ENCODE measurements at places on chromosomes 6 and 20.

DNA sequence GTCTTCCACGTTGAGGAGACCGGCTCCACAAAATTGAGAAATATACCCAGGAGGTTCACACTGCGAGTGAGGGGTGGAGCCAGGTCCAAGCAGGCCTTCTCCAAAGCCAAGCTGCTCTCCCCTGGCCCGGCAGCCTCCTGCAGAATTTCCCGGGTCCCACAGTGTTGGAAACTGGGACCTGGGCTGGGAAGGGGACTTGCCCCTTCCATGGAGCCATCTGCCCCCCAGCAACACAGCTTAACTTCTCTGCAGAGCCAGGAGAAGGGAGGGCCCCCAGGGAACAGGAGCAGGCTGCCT lies 35.4 kb downstream of the MDFI start:
- DNase-seq, result no peak

DNA sequence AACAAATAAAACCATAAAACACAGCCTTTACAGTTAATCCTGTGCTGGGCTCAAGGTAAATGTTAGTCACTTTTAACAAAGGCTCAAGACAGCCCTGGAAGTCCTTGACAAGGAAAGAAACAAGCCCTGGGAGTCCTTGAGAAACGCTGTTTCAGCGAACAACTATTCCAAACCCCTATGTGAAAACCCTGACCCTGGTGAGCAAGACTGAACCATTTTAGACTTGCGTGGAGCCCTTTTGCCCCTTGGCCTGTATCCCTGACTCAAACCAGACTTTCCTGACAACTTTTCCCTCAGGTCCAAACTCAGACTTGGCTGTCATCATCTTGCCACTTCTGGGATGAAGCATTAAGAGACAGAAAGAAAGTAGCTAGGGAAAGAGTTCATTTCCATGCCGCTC lies 180.4 kb downstream of the AIG1 start:
- DNase-seq, result no peak

DNA sequence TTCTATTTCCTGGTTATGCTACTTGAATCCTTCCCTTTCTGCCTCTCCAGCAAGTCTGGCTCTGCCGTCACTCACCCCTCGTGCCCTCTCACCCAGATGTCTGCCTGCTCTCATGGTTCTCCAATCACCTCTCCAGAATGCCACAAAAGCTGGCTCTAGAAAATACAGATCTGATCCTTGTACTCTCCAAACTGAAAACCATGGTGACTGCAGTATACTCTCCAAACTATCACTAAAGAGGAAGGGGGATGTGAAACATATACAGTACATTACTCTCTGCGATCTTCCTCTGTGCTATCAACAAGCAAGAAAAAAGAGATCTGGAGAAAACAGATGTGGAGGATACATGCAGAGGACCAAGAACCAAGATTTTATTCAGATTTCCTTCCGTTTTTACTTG lies 91.1 kb downstream of the ATXN1 start:
- no peak for DNase-seq

DNA sequence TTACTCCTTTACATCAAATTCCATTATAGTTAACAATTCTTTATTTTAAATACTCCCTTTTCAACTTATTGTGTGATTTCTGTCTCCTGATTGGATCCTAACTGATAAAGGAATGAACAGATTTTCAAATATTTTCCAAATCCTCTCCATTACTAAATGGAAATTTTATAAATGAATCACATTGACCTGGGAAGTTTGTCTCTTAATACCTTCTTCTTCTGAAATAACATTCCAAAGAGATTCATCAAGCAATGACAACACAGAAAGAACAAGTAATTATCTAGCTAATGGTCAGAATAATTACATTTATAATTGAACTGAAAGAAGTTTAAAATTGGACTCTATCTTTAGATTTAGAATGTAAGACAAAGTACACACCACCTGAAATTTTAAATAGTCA lies 515.4 kb upstream of the PTCHD4 start:
- DNase-seq, result no peak

DNA sequence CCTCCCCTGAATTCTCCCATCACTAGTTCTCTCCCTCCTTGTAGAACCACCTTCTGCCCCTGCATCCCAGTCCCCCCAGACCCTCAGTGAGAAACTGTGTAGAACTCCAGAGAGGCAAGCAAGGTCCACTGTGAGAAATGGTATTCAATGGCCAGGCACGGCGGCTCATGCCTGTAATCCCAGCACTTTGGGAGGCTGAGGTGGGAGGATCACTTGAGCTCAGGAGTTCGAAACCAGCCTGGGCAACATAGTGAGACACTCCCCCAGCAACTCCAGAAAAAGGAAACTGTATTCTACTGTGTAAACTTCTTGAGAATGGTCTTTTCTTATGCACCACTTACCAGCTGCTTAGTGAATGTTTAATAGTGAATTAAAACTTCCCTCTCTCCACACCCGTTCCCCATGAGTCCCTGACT lies 8.2 kb upstream of the CD83 start:
- DNase-seq, result no peak

- peak; percentile 77 for DNase-seq
These were observed 164.9 kb downstream of the UTRN start for GRCh38 chr6:144449911-144450597.

DNA sequence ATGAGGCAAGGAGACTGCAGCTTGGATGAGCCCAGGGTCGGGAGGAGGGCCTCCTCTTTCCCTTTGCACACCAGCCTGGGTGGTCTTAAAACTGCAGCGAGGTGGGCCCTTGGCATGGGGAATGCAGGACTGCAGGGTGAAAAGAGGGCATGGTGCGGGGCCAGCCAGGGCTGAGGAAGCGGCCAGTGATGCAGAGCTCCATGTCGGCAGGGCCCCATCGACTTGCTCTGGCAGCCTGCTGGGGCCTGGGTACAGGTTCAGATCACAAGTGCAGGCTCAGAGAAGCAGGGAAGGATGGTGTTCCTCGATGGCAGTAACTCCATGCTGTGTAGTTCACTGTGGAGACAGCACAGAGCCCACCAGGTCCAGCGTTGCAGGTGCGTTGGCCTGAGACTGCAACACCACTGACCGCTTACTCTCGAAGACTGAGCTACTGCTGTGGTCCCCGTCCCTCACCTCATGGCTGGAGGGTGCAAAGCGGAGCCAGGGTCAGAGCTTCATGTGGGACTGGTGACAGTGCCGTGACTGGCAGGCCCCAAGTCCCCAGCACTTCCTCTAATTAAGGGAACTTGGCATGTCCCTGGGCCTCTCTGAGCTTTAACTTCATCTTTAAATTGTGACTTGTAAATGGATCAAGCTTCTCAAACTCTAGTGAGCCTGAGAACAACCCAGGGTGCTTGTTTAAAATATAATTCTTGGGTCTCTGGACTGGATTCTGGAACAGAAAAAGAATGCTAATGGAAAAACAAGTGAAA lies 223.2 kb downstream of the SYNDIG1 start:
- DNase-seq, result no peak

DNA sequence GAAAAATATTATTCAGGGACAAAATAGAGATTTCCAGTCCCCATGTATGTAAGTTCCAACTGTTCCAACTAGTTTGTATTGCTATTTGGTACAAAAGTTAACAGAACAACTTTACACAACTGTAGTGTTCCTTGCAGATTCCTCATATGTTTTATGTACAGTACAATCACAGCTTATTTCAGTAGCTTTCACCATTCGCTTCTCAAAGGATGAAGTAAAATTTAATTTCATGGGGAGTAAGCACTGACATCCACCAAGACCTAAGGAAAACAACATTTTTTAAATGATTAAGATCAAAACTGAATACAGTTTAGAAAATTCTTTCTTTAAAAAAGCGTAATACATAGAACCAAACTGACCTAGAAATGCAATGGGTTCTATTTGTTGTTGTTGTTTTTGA lies 24.6 kb downstream of the ZNF217 start:
- no peak for DNase-seq

DNA sequence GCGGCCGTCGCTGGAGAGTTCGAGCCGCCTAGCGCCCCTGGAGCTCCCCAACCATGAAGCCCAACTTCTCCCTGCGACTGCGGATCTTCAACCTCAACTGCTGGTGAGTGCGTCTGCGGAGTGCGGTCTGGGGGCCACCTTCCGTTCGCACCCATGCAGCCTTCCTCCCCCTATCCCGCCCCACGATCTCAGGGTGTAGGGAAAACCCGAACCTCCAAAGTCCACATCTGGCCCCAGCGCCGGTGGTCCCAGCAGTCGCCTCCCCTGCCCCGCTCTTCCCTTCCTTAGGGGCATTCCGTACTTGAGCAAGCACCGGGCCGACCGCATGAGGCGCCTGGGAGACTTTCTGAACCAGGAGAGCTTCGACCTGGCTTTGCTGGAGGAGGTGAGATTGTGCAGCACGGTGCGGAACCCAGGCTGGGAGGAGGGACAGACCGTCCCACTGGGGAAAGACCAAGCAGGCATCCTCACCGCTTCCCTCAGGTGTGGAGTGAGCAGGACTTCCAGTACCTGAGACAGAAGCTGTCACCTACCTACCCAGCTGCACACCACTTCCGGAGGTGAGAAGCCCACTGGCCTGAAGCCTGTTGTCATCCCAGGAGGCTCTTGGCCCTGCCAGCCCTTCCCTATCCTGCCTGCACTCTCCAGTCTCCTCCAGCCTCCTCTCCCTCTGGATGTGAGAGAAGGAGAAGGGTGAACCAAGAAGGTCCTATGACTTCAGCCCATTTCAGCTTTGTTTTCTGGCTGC lies 719 bp downstream of the SMPD2 start:
- no peak for DNase-seq

- DNase-seq, result peak; percentile 56
These were observed 8.7 kb upstream of the CCN5 start for GRCh38 chr20:44706301-44707017.

DNA sequence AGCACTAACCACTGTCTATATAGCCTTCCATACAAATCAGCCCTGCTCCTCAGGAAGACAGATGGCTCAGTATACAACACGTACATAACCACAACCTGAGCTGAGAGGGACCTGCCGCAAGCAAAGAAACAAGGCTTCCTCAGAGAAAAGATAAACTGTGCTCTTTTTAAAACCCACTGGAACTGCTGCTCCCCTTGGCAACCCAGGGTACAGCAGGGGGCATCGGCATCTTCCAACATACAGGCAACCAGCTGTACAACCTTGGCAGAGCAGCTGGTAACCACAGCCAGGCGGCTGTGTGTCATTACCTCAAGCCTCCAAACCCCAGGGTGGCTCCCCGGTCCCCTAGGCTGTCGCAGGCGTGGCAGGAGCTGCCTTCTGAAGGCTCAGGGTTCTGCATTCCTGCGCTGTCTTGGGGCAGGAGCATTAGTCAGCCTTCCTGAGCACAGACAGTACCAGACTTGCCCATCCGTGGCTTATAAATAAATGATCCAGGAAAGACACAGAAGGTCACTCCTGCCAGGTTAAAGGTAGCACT lies 249.5 kb downstream of the ADGRG6 start:
- no peak for DNase-seq

- DNase-seq, result no peak
These were observed 232.5 kb downstream of the IBTK start for GRCh38 chr6:82015043-82015442.

GRCh38 chr6:137303441-137303840 lies 84.3 kb upstream of the IFNGR1 start:
- DNase-seq, result no peak

DNA sequence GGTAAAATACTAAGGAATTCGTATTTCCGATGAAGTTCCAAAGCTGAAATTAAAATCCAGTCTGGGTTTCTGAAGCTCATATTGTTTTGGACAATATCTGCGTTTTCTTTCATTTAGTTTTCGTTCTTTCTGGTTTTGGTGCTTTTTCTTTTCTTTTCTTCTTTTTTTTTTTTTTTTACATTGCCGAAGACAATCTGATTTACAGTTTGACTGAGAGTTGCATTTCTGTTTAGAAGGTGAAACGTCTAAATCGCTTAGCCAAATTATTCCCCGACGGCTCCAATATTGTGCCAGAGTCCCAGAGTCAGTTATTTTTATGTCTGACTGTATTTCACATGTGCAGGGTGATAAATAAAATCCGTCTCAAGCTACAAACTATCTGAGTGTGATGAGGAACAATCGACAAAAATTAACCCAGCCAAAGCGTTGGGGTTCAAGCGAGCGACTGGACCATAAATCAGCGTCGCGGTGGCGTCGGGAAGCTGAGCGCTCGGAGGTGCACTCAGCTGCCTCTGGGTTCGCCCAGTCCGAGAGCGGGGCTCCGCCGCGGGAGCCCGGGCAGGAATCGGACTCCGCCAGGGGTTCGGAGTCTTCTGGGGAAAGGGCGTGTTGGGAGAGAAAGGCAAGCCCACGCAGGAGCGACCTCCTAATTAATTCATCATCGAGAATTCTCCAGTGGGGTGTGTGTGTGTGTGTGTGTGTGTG lies 8.2 kb upstream of the TBX18 start:
- DNase-seq, result no peak

DNA sequence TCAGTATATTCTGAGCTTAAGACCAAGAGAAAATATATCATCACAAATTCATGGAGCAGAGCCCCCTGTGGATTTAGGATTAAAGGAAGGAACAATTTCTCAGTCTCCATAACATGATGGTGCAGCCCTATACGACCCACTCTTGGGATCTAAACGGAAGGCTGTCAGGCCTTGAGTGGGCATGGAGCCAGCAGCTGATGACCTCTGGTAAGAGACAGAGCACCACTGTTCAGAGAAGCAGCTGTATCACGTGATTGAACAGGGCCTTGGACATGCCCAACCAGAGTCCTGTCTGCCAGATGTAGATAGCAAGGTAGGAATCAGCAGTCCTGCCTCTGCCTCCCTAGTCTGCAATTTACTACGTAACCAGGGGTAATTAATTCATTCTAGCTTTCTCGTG lies 259.4 kb upstream of the POU3F2 start:
- DNase-seq, result no peak

All from hindlimb muscle (tissue), 1 donor.